Neuronal stem cell (in vitro differentiated cells): ENCODE measurements at places on chromosomes 3 and 15.

DNA sequence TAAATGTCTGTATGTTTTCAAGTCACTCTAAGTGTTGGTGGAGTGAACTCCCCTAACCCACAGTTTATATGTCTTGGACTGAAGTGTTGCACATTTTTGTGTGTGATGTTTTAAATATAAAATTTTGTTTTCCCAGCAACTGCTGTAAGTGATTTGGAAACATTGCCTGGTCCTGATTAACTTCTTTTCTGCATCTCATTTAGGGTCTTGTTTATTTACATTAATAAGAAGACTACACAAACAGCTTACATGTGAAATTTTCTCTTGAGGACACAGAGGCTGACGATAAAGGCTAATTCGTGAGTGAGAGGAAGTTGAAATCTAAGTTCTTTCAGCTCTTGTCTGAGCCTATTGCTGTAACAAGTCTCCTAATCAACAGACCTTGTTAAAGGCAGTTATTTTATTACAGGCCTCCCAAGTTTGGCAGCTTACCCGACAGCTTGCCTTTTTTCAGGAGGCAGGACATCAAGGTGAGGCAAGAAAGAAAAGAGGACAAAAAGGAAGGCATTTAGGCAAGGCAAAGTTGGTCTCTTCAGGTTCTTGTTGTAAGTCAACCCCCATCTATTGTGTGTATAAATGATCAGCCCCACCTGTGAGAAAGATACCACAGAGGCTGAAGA lies 177.7 kb upstream of the NR2E3 start:
- no peak for DNase-seq

DNA sequence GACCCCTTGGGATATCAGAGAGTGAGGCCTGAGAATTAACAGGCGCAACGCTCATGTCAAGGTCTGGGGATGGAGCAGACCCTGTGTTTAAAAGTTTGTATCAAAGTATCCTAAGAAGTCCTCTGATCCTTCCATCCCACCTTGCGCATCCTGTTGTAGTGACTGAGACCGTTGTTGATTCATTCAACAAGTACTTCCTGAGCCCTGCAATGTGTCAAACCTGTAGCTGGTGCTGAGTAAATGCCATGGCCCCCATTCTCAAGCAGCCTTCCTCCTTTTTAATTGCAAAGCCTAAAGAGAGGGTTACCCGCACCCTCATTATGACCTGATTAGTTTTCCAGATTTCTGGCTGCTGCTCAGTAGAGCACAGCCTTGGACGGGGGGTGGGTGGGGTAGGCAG lies 46.4 kb downstream of the RPLP1 start:
- no peak for DNase-seq

DNA sequence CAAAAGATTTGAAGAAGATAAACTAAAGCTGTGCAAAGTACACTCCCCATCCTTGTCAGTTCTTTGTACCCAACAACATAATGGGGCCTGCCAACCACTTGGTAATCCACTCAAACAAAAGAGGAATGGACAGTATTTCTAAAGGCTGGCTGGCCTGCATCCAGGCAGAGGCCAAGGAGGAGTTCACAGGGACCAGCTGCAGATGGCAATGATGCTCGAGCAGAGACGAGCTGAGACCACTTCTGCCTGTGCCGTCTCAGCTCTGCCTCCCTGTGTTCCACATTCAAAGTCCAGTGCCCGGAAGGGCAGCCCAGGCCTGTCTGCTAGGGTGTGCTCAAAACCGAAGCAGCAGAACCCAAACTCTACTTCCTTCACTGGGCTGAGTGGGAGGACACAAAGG lies 14.3 kb downstream of the CXCR6 start:
- DNase-seq = no peak

GRCh38 chr15:66849393-66849745 lies 147.3 kb downstream of the SMAD6 start:
- DNase-seq = no peak

GRCh38 chr3:128376516-128376915 lies 90.2 kb downstream of the DNAJB8 start:
- no peak for DNase-seq

- no peak for DNase-seq
Measured at GRCh38 chr3:94093151-94093550, 30.3 kb downstream of the NSUN3 start.

GRCh38 chr15:86446253-86446640 lies 366.6 kb downstream of the AGBL1 start:
- no peak for DNase-seq
